ENCODE measurements at places on chromosomes 4 and X.

DNA sequence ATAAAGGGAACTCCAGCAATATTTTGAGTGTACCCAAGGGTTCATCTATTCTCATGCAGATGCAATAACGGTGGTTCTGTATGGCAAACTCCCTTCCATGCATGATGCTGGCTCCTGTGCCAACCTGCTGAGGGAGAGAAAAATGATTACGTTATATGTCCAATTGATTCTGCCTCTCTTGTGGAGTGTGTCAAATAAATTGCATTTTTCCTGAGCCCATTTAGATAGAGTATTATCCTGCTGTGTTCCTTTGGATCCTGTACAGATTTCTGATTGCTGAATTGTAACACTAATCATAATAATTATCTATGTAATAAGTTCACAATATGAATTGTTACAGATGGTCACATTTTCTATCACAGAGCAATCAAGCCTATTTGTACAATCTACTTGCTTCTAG, 821.7 kb downstream of the C4orf33 start:
- no peak for DNase-seq

DNA sequence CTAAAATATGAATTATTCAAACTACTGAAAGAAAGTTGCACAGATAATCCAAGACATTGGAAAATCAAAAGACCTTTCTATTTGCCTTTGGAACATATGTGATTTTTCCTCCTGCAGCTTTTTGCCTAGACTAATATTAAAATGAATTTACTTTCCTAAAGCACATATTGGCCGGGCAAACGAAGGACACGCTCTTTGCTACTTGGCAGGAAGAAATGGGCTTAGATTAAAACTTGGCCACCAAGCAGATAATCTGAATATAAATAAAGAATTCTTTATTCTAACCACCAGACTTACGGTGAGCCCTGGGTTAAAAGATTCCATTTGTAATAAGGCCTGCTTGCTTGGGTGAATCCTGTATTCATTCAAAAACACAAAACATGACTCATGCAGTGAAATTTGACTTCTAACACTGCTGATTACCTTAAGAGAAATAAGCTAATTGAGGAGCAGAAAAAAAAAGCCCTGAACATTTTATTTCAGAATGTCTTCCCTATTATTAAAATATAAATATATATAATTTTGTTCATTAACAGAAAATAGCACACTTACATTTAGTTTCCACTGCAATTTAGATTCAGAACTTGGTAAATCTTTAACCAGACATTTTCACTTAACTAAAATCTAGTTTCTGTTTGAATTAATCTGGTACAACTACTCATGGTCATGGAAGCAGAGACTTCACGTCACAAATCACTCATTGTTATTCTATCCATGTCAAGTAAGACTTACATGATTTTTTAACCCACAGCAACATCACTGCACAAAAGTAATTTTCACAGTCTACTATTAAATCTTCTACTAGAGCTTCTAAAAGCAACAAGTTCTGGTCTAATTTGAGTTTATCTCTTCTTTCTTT, 116.1 kb upstream of the PLAC1 start:
- DNase-seq = no peak

- no peak for DNase-seq
These were observed 22.4 kb downstream of the CLDN22 start for GRCh38 chr4:183297675-183298074.

DNA sequence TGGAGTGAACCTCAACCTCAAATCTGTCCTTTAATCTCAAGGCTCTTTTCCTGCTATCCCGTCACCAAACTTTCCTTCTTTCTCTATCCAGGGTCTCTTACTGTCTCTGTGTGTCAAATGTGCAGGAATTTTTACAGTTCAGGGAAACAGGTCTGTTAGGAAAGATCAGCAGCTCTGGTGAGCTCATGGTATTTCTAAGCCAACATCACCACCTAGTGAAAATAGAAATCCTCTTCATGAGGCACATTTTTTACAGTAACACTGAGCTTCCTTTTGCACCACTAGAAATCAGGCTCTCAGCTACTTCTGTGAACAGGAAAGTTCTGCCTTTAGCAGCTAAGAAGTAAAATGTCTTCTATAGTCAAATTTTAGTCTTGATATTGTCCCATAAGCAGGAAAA, 39.6 kb downstream of the NUDT11 start:
- DNase-seq = no peak

- DNase-seq = peak; percentile 47
These were observed 369.5 kb upstream of the SMIM31 start for GRCh38 chr4:164384416-164384815.

GRCh38 chr4:32161392-32161791, 1441.2 kb downstream of the PCDH7 start:
- no peak for DNase-seq

GRCh38 chr4:14925471-14925870, 76.8 kb upstream of the CPEB2 start:
- DNase-seq = no peak

DNA sequence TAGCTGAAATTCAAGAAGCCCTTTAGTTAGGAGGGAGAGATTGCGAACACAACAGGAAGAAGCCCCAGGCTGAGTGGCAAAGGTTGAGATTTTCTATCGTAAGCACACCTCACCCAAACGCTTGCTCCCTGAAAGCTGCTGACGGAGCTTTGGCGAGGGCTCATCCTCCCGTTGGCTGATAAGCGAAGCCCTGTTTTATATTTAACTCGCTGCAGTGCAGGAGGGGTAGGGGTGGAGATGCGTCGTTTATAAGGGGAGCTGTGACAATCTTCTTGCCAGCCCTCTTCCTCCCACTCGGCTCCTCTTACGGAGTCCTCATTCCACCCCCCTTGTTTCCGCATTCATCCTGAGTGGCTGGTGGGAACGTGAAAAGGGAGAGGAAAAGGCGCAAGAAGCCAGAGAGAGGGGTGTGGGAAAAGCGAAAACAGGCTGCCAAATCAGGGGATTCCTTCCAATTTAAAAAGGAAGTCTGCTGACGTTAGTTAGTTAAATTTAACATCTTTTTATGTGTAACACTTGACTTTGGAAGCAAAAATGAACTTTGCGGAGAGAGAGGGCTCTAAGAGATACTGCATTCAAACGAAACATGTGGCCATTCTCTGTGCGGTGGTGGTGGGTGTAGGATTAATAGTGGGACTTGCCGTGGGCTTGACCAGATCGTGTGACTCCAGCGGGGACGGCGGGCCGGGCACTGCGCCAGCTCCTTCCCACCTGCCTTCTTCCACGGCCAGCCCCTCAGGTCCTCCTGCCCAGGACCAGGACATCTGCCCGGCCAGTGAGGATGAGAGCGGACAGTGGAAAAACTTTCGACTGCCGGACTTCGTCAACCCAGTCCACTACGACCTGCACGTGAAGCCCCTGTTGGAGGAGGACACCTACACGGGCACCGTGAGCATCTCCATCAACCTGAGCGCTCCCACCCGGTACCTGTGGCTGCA, at the start of gene ENPEP:
ENPEP (plus strand) TSS at position 275 of the 938 bp plus-strand sequence; CDS start at position 535, 260 bp downstream.
- DNase-seq = no peak

- DNase-seq = no peak
These were observed 45.9 kb downstream of the AGA start for GRCh38 chr4:177396352-177396751.
